Fibroblast of lung (primary cell): ENCODE measurements at places on chromosomes 4 and X.

DNA sequence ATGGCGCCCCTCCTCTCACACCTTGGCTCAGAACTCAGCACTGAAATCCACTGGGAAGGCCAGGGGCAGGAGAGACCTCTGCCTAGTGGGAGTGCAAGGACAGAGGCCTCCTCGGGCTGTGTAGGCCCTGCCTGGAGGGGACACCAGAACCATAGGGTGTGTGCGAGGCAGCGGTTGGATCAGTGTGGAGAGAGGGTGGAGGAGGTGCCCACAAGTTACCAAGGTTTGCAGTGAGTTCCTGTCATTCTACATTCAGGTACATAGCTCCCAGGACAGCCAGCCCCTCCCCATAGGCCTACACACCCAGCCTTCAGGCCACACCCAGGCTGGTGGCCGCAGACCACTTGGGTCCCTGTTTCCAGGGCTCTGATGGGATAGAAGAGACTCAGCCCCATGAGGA lies 19.2 kb upstream of the SPON2 start:
- no peak for DNase-seq

DNA sequence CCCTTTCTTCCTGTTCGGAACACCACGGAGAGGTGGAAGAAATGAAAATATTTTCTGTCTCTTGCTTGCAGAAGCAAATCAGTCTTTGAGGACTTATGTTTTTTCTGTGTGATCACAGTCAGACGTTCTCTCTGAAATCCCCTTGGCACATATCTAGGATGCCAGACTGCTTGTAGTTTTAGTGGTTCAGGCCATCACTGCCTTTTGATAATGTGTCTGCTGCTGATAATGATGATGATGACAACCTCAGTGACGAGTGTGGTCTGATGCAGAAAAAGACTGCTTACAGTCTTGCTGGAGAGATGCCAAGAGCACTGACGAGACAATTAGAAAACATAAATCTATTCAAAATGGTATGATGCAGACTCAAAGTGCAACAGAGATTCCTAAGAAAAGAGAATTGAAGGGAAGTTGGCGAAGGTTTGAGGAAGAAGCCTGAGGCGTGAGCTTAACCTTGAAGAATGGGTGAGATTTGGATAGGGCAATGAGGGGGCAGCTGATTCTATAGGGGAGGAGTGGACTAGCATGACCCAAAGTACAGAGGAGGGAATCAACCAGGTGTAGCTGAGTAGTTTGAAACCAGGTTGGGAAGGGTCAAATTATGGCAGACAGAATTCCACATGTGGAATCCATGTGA lies 7.9 kb downstream of the RAB33A start:
- no peak for DNase-seq

DNA sequence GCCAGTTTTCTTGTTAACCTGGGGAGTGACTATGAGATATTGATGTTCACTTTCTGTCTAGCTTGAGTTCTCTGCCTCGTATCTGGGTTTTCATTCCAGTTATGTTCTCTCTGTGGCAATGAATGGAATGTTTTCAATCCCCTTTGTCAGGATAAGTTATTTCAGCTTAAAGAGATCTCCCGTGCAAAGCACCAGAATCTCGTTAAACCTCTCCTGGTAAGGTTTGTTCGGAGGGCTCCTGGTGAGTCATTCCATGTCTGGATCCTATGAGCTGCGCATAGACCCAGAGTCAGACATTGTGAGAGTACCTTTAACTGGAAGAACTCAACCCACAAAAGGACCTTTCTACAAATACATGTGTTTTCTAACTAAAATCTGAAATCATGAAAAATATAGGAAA lies 51.0 kb downstream of the KDR start:
- peak; percentile 83 for DNase-seq

GRCh38 chr4:67207941-67208441 lies 337.3 kb downstream of the CENPC start:
- DNase-seq = no peak

DNA sequence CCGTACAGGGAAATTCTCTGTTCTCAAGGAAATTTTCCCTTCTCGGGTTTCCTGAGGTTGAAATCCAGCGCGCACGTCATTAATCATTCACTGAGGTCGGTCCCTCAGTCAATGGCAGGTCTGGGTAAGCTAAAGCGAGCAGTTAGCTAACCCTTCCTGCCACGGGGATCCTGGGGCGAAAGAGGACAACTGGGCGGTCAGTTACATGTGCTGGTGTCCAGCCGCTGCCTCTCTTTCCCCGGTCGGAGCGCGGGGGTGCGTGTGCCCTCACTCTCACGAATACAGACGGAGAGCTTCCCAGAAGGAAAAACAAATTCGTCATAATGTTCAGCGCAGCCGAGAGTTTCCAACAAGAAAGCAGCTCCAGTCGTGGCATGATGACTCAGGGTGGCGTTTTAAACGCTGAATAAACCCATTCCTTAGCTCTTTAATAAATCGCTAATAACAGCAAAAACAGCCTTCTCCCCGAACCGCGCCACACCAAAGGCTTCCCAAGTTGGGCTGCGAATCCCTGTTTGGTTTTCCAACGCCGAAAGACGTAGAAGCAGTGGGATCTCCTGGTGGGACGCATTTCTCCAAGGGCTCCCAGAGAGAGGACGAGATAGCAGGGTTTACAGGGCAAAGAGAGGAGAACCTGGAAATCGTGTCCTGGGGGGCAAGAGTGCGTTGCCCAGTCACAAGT lies 752 bp upstream of the FGF5 start:
- DNase-seq = peak; percentile 86

- DNase-seq = peak; percentile 82
Observed at GRCh38 chr4:168631241-168632162, 134.7 kb downstream of the PALLD start.
